H7 (cell line): ENCODE measurements at places on chromosomes 16 and 17. TPM values are rescaled to one million over a fixed set of nuclear protein-coding genes. Genes with fewer than 3 reads are reported as not detected.

GRCh38 chr17:65081439-65081838 is 24.9 kb upstream of the GNA13 start:
- DNase-seq, result no peak

DNA sequence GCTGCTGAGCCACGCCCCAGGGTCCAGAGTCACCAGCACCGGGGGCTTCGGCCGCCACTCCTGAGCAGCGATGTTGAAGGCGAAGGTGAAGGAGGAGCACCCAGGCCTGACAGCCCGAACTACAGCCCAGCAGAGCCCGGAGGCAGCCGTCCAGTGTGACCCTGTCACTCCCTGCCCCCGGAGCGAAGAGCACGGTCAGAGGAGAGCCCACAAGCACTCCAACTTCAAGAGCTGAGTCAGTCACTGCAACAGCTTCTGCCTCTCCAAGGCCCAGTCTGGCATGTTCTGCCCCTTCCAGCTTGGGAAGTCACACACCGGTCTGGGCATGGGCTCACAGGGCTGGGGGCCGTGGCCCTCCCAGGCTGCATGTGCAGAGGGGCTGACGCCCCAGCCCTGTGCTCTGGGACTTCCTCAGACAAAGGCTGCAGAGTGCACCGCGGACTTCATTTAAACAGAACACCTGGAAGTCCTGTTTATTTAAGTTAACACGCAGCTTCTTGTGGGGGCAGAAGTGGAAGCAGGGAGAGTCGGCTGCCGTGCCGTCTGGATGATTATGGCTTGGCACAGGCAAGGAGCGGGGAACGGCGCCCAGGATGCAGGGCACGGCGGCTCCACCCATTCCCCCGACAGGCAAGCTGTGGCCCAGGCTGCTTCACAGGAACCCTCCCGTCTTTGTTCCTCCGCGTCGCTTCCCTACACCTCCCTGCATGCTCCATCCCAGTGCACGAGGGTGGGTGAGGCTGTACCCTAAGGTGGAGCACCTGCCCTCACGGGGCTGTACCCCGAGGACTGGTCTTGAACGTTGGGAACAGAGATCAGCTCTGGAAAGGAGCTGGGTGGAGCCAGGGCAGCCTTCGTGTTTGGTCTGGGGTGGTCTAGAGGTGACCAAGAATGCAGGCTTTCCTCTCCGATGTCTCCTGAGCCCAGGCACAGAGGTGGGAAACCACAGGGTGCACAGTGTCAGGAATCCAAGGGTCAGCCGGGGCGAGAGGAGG is 68.9 kb upstream of the METRNL start:
- DNase-seq, result peak; percentile 70

DNA sequence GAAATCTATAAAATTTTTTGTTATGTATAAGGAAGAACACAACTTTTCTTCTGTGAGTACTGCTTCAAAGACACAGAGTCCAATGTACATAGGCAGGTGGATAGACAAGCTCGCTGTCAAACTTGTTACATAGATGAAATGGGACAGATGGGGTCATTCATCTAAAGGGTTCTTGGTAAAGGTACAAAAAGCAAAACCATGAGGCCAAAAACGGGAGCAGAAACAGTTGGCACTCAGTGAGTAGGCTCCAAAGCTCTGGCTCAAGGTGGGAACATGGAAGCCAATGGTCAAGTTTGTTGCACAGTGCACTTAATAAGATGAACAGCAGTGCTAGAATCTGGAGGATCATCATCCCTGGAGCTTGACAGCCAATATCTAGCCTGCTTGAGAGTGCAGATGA is 979.0 kb upstream of the EEF2KMT start:
- DNase-seq, result no peak

- no peak for DNase-seq
These were observed 8.7 kb upstream of the PRKCB start for GRCh38 chr16:23827057-23827456.

DNA sequence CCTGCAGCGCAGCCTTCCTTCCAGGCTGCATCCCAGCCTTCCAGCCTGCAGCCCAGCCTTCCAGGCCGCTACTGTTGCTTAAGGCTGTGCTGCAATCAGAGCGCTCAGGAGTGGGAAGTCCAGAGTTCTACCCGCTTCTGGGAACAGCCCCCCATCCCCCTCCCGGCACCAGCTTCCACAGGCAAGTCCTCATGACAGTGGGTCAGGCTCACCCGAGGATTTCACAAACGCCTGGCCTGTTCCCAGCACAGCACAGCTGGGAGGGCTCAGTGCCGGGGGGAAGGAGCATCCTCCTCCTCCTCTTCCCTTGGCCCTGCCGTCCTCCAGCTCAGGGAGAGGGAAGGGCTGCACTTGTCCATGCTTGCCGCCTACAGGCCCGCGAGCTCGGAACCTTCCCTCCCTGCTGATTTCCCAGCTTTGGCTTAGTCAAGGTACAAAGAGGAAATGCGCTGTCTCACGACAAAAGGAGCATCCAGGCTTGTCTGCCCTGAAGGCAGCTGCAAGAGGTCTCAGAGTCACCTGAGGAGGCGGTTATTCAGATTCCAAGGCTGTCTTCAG is 8.3 kb downstream of the SOCS3 start:
- peak; percentile 78 for DNase-seq

DNA sequence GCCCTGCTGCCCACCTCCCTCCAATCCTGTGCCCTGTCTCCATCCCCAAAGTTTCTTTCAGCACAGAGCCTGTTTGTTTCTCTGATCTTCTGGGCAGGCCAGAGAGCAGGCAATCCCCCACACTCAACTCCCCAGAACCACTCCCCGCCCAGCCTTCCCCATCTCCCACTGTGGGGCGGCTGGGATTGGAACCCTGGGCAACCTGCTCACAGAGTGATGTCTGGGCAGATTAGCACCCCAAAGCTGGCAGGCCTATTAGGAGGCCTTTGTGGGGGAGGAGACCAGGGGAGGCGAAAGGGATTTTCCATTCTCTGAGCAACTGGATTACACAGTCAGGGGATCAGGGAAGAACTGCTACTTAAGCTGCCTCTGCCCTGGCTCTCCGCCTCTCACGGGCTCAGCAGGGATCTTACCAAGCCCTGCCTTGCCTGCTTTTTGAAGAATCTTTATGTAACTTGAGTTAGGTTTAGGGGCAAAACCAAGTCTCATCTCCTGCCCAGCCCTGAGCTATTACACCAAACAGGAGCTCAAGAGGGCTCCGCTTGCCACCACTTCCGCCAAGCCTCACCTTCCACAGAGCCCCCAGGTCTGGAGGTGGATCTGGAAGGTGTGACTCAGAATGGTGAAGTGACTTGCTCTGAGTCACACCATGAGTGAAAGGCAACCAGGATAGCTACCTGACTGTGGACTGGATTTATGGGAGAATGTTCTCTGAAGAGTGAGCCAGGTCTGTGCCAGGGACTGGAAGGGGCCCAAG is 16.0 kb upstream of the LHX1 start:
- peak; percentile 78 for DNase-seq

- peak; percentile 69 for DNase-seq
These were observed 28.6 kb upstream of the NDRG4 start for GRCh38 chr16:58471209-58471975.

GRCh38 chr16:87252269-87252970 is 64.8 kb downstream of the C16orf95 start:
- DNase-seq, result no peak

- DNase-seq, result no peak
These were observed 29.8 kb upstream of the PLLP start for GRCh38 chr16:57314161-57314785.

DNA sequence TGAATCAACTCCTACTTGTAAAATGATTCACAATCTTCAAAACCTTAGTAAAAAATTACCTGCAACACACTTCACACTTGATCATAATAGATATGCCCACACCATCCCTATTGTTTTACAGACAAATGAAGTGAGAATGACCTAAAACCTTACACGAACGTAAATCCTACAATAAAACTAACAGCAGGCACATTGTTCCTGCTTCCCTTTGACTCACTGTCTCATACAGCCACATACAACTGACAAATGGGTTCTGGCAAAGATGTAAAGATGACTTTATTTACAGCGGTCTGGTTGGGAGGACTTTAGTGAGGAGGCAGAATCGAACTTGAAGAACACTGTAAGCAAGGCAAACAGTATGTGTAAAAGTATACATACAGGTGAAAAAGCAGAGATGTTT is 188.7 kb downstream of the MYO1D start:
- DNase-seq, result no peak

DNA sequence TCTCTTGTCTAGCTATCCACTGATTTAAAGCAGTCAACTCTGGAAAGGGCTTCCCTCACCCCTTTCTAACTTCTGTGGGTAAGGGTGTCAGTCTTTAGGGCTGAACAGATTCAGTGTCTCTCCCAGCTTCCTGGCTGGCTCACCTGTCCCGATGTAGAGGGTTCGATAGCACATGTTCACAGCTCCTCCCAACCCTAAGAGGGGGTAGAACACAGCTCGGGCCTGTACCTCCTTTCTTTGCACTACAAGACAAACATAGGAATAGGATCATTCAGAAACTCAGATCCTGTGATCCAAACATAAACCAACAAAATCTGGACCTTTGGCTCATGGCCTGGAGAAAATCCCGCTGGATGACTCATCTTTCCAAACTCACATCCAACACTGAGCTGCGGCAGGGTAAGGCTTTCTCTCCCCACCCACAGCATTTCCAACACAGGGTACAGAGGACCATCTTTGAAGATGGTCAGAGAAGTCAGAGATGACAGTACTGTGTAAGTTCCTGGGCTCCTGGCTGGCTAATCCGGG is 5.8 kb upstream of the DHRS13 start:
- DNase-seq, result no peak

GRCh38 chr17:9878786-9879525 is 26.1 kb downstream of the RCVRN start:
- DNase-seq, result no peak

- DNase-seq, result no peak
These were observed 62.9 kb downstream of the ADCY9 start for GRCh38 chr16:4053301-4053845.

GRCh38 chr16:73214825-73215677 is 167.1 kb upstream of the ZFHX3 start:
- DNase-seq, result no peak

GRCh38 chr17:79732254-79732653 is 1.5 kb downstream of the ENPP7 start:
- DNase-seq, result peak; percentile 32

- DNase-seq, result no peak
These were observed 690.4 kb upstream of the RBFOX1 start for GRCh38 chr16:6642271-6642670.

DNA sequence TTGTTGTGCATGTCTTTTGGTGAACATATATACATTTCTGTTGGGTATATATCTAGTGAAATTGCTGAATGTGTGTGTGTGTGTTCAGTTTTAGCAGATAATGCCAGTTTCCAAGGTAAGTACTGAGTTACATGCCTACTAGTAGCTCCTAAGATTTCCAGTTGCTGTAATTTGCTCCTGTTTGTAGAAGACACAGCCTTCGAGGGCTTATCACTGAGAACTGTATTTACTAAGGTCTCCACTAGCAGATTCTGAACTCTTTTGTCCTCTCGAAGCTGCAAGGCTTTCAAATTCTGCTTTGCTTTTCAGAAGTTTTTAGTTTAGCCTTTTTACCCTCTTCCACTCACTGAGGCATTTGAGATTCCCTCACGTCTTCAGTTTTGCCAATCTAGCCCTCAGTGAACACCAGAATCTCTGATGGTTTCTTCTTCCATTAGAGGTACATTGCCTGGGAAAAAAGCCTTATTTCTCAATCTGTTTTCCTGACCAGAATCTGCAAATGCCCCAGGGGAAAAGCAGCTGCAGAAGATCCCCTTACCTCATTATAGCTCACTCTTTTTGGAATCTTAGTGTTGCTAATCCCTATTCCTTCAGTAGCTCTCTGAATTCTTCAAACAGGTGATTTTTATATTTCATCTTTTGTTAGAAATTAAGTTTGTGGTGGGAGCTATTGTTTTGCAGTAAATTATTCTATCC is 52.9 kb downstream of the NF1 start:
- DNase-seq, result no peak

- no peak for DNase-seq
These were observed 324.1 kb downstream of the HAPSTR1 start for GRCh38 chr16:9415545-9415944.

GRCh38 chr17:17151962-17152361 is 54.2 kb downstream of the PLD6 start:
- DNase-seq, result no peak

The EVPLL gene
- not detected in 2 replicates for total RNA-seq

The TNFRSF17 gene
- total RNA-seq, result not detected in 2 replicates

The RHBDL3 gene
- 5.8 and 8.5 TPM in 2 replicates for total RNA-seq

The MYH1 gene
- total RNA-seq, result not detected in 2 replicates

The SUMO2 gene
- 321 and 329 TPM in 2 replicates for total RNA-seq

The EMC6 gene
- total RNA-seq, result 41.6 and 48.5 TPM in 2 replicates

The RPA1 gene
- total RNA-seq, result 24.6 and 31.2 TPM in 2 replicates

The KIF1C gene
- 46.2 and 48.8 TPM in 2 replicates for total RNA-seq

The SLC2A4 gene
- total RNA-seq, result 3.8 and 6.6 TPM in 2 replicates
